Cardiac septum (tissue), 1 donor: ENCODE measurements at places on chromosomes 2 and 18. TPM values are rescaled to one million over a fixed set of nuclear protein-coding genes. Genes with fewer than 3 reads are reported as not detected.

RAB6C gene
- total RNA-seq, result not detected

CCDC141 gene
- total RNA-seq, result 162 TPM

PKDCC gene
- 74.7 TPM for total RNA-seq

RRM2 gene
- total RNA-seq, result 0.35 TPM

LHCGR gene
- total RNA-seq, result 0.24 TPM

NEB gene
- total RNA-seq, result 10.9 TPM

GRCh38 chr18:35389095-35389618 is 12.0 kb upstream of the ZNF396 start:
- DNase-seq, result no peak

- no peak for DNase-seq
Observed at GRCh38 chr18:44067186-44067585, 613.5 kb upstream of the SETBP1 start.

GRCh38 chr2:7450188-7450832 is 533.1 kb downstream of the RNF144A start:
- no peak for DNase-seq

DNA sequence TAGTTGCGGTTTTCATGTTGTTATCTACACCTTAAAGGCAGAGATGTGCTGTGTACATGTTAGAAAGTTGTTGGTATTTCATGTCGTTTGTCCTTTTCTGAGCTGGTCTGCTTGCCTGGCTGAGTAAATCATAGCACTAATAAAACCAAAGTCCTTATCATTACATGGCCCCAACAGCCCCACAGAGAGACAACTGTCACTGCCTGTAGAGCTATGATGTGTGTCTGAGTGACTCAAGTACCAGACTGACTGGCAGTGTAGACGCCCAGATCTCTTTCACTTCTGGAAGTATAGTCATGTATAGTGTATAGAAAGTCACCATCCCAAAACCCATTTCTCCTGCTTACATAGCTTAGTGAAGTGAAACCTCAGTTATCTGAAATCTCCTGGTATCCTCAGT is 4.3 kb downstream of the SOCS6 start:
- DNase-seq, result no peak

- no peak for DNase-seq
Observed at GRCh38 chr2:200354833-200355751, 48.6 kb downstream of the SPATS2L start.

DNA sequence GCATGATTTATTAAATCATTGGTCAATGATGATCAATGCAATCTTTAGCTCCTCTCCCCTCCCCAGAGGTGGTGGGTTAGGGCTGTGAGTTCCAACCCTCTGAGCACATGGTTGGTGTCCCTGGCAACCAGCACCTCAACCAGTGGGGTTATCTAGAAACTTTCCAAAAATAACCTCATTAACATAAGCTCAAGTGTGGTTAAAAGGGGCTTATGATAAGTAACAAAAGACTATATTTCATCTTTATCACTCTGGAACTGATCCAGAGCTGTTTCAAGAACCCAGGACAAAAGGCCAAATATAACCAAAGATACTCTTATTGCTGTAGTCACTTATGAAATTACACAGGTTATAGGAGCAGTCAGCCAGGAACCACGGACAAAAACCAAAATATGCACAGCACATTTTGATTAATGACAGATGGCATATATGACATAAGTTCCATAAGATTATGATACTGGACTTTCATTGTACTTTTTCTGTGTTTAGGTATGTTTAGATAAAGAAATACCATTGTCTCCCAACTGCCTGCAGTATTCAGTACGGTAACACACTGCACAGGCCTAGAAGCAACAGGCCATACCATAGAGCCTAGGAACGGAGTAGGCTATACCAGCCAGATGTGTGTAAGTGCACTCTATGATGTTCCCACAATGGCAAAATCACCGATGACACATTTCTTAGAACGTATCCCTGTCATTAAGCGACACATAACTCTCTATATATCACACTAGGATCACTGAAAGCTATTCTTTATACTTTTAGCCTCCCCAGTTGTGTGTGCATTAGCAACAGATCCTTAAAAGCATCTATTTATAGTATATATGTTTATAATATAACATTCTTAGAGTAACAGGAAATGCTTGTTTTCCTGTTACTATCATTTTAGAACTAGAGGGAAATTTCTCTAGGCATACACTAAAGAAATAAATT is 31.9 kb downstream of the KIDINS220 start:
- no peak for DNase-seq

GRCh38 chr18:10570622-10571021 is 44.8 kb downstream of the NAPG start:
- DNase-seq, result no peak
